ENCODE measurements at places on chromosomes 5 and 9.

- DNase-seq, result no peak
These were observed 286.3 kb downstream of the PDE4D start for GRCh38 chr5:59607138-59607765.

DNA sequence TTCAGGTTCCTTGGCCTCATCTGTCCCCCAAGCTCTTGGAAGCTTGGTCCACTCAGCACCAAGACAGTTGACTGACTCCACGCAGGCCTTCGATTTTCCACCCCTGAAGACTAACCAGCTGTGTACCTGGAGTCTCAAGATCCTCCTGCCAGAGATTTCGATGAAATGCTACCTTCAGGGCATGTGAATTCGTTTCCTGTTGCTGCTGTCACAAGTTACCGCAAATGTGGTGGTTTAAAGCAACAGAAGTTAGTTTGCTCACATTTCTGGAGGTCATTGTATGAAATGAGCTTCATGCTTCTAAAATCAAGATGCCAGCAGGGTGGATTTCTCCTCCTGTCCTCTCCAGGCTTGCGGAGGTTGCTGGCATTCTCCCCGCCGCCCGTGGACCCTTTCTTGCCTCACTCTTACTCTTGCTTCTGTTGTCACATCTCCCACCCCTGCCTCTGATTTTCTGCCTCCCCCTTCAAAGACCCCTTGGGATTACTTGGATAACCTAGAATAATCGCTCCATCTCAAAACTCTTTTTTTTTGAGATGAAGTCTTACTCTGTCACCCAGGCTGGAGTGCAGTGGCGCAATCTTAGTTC lies 27.6 kb upstream of the RETREG1 start:
- DNase-seq, result no peak

- no peak for DNase-seq
These were observed 140.4 kb upstream of the RPS23 start for GRCh38 chr5:82418608-82418950.

DNA sequence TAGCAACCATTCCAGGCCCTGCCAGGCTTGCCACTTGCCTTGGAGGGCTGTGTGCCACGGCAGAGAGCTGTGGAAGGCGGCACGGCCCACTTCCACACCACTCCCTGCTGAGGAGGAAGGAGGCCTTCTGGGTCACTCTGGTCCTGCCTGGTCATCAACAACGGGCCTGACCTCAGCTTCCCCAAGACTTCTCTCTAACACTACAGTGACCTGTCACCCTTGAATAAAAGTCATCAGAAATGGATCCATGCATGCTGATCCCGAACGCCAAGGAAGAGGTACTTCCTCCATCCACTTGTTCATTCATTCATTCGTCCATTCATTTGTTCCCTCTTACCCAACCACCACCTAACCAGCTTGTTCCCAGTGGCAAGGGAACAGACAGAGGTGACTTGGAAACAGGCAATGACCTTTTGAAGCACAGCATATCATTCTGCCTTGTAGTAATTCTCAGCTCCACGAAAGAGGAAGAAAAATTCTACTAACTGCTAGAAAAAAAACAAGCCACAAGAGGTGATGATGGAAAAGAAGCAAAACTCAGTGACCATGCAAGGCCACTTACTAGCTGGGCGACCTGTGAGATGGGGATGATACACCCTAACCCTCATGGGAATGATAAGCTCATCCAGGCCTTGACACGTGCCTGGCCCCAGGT lies 58.6 kb downstream of the STK10 start:
- no peak for DNase-seq

- DNase-seq, result no peak
These were observed 756.1 kb downstream of the DNAH5 start for GRCh38 chr5:13188371-13188770.

- DNase-seq, result no peak
These were observed 247.0 kb downstream of the CDH9 start for GRCh38 chr5:26791433-26791832.

- DNase-seq, result no peak
These were observed 297.8 kb downstream of the CWC27 start for GRCh38 chr5:65066387-65067146.

DNA sequence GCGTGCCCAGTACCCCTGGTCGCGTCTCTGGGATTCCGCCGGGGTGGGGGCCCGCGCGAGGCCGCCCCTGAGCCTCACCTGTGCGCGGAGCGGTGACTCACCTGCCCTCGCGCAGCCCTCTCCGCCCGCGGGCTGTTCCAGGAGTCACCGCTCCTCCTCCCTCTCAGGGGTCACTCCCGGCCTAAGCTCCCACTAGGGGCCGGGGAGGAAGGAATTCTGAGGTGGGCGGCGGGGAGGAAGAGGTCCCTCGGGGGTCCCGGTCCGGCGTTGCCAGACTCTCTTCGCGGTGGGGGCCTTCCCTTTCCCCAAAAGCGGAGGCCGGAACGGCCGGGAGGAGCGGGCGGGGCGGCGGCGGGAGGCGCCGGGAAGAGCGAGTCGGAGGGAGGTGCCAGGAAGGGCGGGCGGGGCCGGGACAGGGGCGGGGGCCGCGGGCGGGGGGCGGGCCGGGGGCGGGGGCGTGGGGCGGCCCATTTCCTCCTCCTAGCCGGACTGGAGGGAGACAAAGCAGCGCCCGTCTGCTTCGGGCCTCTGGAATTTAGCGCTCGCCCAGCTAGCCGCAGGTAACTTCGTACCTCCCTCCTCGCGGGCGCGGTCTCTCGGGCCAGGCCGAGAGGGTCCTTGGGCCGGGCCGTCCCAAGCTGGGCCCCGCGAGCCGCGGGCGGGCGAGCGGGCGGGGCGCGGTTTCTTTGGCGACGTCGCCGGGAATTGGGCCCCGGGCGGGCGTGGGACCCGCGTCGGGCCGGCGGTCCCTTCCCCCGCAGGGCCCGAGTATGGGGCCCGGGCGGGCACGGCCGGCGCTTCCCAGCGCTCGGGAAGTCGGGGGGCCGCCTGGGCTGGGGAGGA lies at the start of gene CTNNA1:
Gene CTNNA1, plus strand, starts transcription at position 475 of the 843 bp plus-strand sequence. CDS start 28,500 bp downstream, outside the sequence.
- DNase-seq, result no peak

- DNase-seq, result no peak
These were observed 526.9 kb upstream of the KLF4 start for GRCh38 chr9:108016446-108016845.

DNA sequence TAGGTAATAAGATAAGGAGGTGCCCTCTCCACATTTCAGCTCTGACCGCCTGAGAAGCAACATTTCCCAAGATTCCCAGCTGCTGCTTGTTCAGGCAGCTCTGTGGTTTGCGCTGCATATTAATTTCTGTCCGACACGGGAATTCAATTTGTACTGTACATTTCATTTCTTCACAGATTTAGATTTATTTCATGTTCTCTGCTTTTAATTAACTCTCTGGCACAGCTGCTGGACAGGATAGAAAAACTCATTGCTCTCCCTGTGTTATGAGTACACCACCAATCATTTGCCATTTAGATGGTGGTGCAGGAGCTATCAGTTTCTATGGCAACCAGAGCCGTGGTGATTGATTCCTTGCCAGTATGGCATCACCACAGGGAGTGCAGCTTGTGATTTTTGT lies 558.5 kb downstream of the DMRTA1 start:
- DNase-seq, result no peak

- no peak for DNase-seq
These were observed 12.8 kb upstream of the NDFIP1 start for GRCh38 chr5:142095651-142096330.

- DNase-seq, result no peak
These were observed 38.7 kb downstream of the AGXT2 start for GRCh38 chr5:35009019-35009418.

DNA sequence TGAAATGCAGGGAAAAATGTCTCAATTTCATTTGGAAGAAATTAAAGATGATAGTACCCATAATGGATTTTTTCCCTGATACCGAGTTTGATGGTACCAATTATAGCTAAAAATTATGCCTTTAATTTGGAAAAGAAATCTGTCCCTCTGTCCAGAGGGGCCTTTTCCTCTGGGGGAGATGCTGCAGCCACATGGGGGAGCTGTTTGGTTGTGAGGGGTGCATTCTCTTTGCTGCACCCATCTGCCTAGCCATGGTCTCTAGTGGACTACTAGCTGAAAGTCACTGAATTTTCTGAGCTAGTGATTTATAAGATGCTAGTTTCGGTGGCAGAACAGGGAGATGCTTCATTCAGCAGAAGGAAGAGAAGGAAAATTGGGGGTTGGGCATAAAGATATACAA lies 9.6 kb downstream of the SEC61B start:
- no peak for DNase-seq

DNA sequence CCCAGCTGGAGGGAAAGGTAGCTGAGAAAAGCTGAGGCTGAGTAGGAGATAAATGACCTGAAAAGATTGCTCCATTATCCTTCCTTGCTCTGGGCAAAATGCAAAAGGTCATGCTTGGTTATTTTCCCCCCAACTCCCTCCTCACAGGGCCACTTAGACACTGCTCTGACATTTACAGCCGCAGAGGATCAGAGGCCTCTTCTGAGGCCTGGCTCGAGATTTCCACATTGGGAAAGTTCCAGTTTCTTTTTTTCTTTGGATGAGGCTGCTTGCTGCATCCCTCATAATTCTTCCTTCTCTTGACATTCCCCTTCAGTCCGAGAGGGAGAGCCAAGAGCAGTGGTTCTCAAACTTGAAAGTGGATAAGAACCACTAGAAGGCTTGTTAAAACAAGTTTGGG lies 60.1 kb upstream of the HSPA9 start:
- no peak for DNase-seq

GRCh38 chr5:111061618-111062017 lies 9.9 kb upstream of the TSLP start:
- DNase-seq, result no peak

GRCh38 chr9:36136894-36137391 lies 410 bp downstream of the GLIPR2 start:
- no peak for DNase-seq

DNA sequence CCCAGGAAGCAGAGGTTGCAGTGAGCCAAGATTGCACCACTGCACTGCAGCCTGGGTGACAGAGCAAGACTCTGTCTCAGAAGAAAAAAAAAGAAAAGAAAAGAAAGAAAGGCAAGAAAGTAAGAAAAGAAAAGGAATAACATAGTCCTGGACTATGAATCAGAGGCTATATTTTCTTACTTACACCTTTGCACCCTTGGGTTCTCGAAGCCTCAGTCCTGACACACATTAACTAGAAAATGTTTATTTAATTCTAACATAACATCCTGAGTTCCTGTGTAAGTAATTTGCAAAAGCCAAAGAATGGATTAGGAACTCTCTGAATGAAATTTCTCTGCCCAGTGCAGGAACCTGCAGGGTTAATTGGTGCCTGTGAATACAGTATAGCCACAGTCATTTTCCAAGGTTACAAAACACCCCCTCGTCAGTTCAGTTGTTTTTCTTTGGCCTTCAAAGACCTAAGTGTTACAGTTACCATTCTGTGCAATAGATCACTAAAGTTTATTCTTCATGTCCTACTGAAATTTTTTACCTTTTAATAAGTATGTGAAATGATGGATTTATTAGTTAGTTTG lies 147.6 kb downstream of the SV2C start:
- no peak for DNase-seq

DNA sequence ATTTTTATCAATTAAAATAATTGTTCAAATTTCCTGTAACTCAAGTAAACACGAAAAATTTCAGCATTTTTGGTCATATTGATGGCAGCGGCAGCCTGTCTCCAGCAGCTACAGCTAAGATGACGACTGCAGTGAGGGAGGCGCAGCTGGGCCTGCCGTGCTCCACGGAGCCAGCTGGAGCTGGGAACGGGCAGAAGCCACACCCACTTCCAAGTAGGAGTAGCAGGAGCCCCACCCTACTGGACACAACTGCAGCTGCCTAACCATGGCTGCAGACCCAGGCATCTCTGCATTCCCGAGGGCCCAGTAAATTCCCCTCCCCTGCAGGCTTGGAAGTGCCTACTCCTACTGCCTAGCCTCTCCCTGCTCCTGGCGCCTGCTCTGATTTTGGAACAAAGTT lies 2031.7 kb downstream of the EFNA5 start:
- DNase-seq, result no peak

- no peak for DNase-seq
These were observed 43.8 kb downstream of the TRIP13 start for GRCh38 chr5:936149-937144.

DNA sequence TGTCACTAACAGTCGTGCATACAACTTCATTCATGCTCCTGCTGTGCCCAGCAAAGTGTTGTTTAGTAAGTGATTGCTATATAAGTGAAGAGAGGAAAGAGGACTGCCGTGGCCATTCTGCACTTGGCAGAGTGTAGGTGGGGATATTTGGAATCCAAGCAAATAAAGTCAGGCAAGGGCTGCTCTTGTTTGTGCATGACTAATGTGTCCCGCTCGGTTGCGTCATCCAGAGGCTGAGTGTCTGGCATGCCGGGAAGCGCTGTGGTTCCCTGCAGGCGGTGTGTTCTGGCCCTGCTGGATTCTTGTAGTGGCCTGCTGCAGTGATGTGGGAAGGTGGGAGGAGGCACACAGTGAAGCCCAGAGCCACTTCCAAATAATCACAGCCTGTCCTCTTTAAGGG lies 136.9 kb upstream of the ANKH start:
- peak; percentile 91 for DNase-seq

GRCh38 chr9:75866273-75866871 lies 24.1 kb upstream of the PCSK5 start:
- DNase-seq, result no peak

DNA sequence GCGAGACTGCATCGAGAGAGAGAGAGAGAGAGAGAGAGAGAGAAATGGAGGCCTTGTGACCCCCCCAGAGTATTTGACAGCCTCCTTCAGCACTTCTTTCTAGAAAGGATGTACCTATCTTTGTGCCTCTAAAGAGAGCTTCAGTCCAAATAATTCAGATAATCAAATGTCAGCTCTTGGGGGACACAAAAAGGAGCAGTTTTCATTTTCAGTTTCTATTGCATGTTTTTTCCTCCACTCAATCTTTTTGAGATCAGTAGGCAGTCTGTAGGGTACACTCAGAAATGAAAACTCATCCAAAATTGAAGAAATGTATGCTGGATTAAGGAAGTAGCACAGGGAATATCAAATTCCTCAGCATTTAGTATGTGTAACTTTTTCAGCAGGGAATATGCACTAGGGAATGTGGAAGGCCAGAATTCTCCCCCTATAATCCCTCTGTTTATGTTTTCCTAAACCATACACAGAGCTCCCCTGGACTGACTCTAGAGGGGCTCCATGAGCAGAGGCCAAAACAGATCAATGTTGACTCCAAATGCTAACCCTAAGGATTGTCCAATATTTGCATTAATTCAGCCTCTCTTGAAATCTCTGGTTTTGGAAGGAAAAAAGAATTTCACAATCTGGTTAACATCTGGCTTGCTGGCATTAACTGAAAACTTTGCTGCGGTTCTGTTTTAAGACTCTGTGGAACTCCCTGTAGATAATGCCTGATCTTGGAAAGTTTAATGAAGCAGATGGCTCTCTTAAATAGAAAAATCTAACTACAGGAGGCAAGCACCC lies 250.1 kb downstream of the CEMIP2 start:
- DNase-seq, result no peak

GRCh38 chr5:172777881-172778814 lies 7.2 kb upstream of the DUSP1 start:
- no peak for DNase-seq

DNA sequence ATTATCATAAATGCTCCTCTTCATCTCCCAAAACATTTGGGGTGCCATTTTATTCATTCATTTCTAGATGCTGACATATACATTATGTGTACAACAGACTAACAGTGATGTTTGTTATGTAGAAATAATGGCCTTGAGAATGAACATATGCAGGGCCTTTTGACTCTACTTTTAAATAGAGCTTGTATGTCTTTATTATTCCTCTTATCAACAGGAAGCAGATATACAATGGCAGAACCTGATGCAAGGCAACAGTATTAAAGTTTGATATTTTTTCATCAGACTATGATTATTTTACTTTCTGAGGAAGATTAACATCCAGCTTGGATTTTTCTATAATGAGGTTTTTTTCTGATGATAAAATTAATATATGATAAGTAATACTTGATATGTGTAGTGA lies 44.1 kb downstream of the SNX18 start:
- DNase-seq, result no peak
